ENCODE measurements at places on chromosomes 4 and X.

GRCh38 chr4:13493793-13494192 lies 9.7 kb upstream of the RAB28 start:
- no peak for DNase-seq

GRCh38 chr4:116015062-116015461 lies 901.6 kb upstream of the NDST4 start:
- no peak for DNase-seq

DNA sequence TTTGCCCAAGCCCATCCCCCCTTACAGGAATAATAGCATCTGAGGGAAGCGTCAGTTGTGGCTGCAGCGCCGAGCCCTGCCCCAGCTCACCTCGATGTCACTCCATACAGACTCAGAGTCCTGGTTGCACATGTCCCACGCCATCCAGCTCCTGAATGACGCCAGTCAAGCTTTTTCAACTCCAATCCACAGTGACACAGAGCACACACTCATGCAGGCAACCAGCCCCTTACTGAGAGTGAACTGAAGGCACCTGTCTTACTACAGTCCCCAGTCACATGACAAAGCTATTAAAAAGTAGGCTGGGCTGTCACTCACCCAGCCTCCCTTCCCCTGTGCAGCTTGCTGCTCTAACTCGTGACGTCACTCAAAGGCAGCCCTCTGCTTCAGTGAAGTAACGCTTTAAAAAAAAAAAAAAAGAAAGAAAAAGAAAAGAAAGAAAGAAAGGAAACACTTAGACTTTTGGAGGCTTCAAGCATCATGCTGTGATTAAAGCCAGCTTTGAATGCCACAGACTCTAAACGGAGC lies at the start of gene PPARGC1A:
Gene PPARGC1A (minus strand): TSS at position 234 of the 528 bp plus-strand sequence. CDS start 90 bp downstream, at position 144.
- no peak for DNase-seq

DNA sequence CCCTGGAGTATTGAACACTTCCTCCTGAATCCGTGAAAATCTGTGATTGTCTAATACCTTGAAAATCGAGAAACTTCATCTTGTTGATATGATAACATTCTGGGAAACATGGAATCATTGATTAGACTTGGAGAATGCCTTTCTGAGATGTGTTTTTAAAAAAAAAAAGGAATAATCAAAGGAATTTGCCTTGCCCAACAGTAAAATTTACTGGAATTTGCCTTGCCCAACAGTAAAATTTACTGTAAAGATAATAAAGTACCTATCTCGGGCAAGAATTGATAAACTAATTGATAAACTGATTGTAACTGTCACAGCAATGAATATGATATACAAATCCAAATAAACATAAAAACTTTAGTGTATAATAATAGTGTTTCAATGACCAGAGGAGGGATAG lies 44.7 kb downstream of the PHOX2B start:
- DNase-seq: no peak

DNA sequence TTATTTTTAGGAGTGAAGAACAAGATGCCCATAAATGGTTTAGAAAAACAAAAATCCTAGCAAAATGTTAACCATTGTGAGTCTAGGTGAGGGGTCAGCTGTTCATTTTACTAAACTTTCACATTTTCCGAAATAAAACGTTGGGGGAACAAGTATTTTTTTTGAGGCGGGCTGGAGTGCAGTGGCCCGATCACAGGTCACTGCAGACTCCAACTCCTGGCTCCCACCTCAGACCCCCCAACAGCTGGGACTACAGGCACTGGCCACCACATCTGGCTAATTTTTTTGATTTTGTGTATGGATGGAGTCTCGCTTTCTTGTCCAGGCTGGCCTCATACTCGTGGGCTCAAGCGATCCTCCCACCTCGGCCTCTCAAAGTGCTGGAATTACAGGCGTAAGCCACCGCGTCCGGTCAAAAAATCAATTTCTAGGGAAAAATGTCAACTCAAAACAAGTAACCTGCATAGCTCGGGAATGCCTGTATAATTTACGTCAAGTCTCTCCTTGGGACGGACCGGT lies 742 bp upstream of the TAF1 start:
- no peak for DNase-seq

Measured in CD4-positive, alpha-beta T cell treated with Interleukin-6 at 100 ng/mL for 8 hours (primary cell).